Skeletal muscle tissue (tissue), 5 donors: ENCODE measurements at places on chromosomes 1 and 21. TPM values are rescaled to one million over a fixed set of nuclear protein-coding genes. Genes with fewer than 3 reads are reported as not detected.

The ALX3 gene
- not detected for total RNA-seq

The ZNF648 gene
- total RNA-seq: under 0.01 TPM

The GPR37L1 gene
- total RNA-seq: under 0.01 TPM

The C1QA gene
- 50.6 TPM for total RNA-seq

The ZP4 gene
- total RNA-seq: not detected

The POGZ gene
- 25.1 TPM for total RNA-seq

The U2AF1 gene
- total RNA-seq: 20.9 TPM

The ASTN1 gene
- total RNA-seq: 3.7 TPM

The CELA3A gene
- total RNA-seq: not detected

The LAMB3 gene
- total RNA-seq: 0.52 TPM

The CYP4Z1 gene
- total RNA-seq: 1.0 TPM

The SMIM11 gene
- total RNA-seq: 6.3 TPM

The SHISAL2A gene
- total RNA-seq: 0.52 TPM

The SUSD4 gene
- total RNA-seq: 4.7 TPM

The SNX27 gene
- 36.0 TPM for total RNA-seq

The TMOD4 gene
- 50.6 TPM for total RNA-seq

The VSIG8 gene
- total RNA-seq: not detected

The PTPRC gene
- 15.7 TPM for total RNA-seq

The C1QTNF12 gene
- 1.0 TPM for total RNA-seq

The FABP3 gene
- 201 TPM for total RNA-seq

The KRTAP19-3 gene
- total RNA-seq: not detected
